ENCODE measurements at places on chromosomes 5 and 9.

- no peak for DNase-seq
These were observed 254.5 kb downstream of the TLR4 start for GRCh38 chr9:117958726-117959125.

DNA sequence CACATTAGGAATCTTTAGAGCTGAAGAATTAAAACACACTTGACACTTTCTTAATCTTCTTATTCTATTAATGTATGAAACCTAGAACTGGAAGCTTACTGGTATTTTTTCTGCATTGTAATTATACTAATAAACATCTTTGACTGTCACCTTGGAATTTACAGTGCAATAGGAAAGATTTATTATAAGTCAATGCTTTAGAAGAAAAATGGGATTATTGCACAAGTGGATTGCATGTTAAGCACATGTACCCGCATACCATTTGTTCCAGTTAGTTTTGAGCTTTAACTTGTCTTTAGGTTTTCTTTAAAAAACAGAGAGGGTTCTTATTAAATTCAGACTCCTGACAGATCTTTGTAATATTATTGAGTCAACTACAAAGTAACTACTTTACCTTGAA is 278.5 kb downstream of the CCDC171 start:
- DNase-seq, result no peak

DNA sequence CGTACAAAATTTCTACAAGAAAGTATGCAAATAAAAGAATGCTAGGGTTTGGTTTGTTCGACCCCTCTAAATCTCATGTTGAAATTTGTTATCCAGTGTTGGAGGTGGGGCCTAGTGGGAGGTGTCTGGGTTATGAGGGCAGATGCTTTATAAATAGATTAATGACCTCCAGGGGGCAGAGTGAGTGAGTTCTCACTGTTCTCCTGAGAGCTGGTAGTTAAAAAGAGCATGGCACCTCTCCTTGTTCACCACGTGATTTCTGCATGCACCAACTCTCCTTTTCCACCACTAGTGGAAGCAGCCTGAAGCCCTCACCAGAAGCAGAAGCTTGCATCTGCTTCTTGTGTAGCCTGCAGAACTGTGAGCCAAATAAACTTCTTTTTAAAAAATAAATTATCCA is 50.4 kb upstream of the FAM170A start:
- DNase-seq, result no peak

DNA sequence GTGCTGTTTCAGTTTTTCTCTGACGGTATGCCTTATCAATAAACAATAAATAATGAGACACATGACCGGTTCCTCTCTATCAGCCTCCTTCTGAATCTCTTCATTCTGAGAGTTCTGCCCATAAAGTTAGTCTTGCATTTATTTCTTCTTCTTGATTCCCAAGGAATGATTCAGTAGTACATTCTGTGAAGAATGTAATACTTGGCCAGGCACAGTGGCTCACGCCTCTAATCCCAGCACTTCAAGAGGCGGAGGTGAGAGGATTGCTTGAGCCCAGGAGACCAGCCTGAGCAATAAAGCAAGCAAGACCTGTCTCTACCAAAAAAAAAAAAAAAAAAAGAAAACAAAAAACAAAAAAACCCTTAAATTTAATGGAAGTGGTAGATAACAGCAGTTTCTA is 53.9 kb downstream of the PAM start:
- DNase-seq, result no peak

GRCh38 chr9:109497226-109498153 is 617 bp downstream of the PTPN3 start:
- no peak for DNase-seq

- no peak for DNase-seq
These were observed 158.9 kb downstream of the PCSK5 start for GRCh38 chr9:76049341-76049740.

GRCh38 chr9:61666849-61667371 is 477.1 kb downstream of the SPATA31A7 start:
- DNase-seq, result no peak

DNA sequence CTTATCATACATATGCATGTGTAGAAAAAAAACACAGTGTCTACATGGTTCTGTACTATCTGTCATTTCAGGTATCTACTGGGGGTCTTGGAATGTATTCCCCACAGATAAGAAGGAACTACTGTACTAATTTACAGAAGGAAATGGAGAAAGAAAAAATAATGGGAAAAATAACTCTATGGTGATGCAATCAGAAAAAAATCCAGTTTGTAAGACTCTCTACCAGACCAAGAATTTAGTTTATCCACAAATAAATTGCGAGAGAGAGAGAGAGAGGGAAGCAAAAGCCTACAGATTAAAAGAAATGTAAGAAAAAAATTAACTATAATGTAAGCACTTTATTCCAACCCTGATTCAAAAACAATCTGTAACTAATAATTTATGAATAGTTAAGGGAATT is 708.6 kb upstream of the ZNF608 start:
- DNase-seq, result no peak

- no peak for DNase-seq
These were observed 12.3 kb downstream of the GLRA1 start for GRCh38 chr5:151912360-151912759.

DNA sequence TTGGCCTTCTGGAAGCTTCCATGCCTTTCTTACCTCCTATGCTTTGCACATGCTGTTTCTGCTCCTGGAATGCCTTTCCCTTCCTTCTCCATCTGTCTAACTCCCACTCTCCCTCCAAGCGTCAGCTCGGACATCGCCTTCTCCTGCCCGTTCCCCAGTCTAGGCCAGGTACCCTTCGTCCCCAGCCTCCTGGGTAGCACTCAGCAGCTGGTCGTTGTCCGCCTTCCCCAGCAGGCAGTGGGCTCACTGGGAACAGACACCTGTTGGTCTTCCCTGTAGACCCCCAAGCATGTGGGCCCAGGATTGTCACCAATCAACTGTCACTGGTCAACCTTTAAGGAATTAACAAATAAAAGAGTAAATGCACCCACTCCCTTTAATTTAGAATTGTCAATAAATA is 202.2 kb downstream of the RGS3 start:
- DNase-seq, result peak; percentile 37

DNA sequence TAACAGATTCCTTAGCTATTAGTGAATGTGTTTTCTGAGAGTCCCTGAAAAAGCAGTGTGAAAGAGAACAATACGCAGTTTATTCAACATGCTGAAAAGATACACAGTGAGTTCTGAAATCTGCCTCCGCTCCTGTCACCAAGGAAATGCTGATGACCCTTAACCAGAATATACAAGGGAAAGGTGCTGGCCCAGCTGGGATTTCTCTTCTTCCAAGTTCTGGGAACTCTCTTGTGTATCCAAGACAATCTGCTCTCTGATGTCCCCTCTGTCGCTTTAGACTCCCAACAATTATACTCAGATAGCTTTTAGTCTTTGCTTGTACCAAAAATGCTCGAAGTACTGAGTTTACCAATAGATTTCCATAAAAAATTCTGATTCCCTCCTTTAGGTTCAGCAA is 214.9 kb downstream of the TMEM167A start:
- no peak for DNase-seq

- no peak for DNase-seq
These were observed 2.4 kb downstream of the NEUROG1 start for GRCh38 chr5:135533334-135533733.

GRCh38 chr5:158731014-158731413 is 368.7 kb downstream of the EBF1 start:
- DNase-seq, result no peak

DNA sequence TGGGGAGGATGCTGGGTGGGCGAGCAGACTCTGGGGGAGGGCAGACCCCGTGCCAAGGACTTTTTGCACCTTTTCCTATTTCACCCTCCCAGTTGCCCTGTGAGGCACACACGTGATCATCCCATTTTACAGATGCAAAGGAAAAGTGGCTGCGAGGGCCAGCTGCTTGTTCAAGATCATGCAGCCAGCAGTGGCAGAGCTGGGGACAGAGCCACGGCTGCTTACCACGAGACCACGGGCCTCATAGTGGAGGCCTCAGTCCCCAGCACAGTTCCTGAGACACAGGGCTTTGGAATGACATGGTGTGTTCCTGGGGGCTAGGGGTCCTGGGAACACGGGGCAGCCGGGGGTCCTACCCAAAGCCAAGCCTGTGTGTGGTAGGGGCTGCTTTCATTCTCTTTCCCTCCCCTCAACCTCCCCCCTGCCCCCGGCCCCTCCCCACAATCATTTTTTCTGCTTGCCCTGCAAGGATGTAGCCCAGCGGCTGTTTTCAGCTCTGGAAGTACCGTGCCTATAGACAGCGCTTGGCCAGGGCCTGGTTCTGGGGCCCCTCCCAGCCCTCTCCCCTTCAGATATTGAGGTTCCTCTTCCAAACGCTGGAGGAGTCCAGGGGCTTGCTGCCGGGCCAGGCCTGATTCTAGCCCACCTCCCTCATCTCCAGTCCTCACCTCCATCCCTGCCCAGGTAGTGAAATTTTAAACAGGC is 58.5 kb upstream of the IER5L start:
- DNase-seq, result no peak

- DNase-seq, result no peak
These were observed 85.5 kb upstream of the NUDT12 start for GRCh38 chr5:103648086-103648485.

GRCh38 chr9:133120501-133121197 is 391 bp downstream of the RALGDS start:
- no peak for DNase-seq

GRCh38 chr5:111463311-111463710 is 49.0 kb downstream of the STARD4 start:
- DNase-seq, result no peak

GRCh38 chr5:5787373-5787772 is 364.9 kb downstream of the ICE1 start:
- DNase-seq, result no peak

GRCh38 chr5:169024421-169024820 is 276.5 kb downstream of the SLIT3 start:
- DNase-seq, result no peak

DNA sequence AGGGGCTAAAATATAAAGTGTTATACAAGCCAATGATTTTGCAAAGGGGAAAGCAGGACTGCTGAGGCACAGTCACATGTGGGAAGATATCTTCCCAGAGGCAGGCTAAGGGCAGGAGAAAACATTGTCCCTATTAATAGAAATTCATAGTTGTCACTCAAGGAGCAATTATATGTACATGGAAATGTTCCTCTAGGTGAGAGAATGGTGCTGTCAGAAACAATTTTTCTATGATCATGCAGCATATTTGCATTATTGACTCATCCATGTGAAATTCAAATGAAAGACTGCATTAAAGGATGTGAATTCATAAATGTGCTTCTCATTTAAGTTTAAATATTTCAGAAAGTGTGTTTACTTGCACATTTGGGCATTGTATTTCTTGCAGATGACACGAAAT is 775.9 kb upstream of the CDH9 start:
- no peak for DNase-seq

GRCh38 chr9:13205824-13206223 is 73.7 kb downstream of the MPDZ start:
- no peak for DNase-seq

DNA sequence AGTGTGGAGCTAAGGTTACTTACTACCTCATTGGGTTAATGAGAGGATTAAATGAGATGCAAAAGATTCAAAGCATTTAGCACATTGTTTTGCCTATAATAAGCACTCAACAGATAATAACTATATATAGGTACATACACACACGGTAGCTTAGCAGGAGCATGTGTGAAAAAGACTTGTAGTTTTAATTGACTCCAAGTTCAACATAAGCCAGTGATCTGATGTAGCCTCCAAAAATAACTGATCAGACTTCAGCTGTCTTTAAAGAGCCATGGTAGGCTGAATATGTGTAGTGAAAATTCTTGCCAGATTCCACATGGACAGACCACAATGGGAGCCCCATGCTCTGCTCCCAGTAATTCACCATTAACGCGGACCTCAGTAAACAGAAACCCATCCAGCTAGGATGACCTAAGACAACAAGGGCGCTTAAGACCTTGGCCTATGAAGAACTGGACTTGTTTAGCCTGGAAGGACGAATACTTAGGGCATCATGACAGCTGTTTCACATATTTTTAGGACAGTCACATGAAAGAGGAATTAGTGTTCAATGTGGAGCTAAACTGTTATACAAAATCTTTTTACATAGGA is 115.1 kb upstream of the ZNF366 start:
- DNase-seq, result no peak

DNA sequence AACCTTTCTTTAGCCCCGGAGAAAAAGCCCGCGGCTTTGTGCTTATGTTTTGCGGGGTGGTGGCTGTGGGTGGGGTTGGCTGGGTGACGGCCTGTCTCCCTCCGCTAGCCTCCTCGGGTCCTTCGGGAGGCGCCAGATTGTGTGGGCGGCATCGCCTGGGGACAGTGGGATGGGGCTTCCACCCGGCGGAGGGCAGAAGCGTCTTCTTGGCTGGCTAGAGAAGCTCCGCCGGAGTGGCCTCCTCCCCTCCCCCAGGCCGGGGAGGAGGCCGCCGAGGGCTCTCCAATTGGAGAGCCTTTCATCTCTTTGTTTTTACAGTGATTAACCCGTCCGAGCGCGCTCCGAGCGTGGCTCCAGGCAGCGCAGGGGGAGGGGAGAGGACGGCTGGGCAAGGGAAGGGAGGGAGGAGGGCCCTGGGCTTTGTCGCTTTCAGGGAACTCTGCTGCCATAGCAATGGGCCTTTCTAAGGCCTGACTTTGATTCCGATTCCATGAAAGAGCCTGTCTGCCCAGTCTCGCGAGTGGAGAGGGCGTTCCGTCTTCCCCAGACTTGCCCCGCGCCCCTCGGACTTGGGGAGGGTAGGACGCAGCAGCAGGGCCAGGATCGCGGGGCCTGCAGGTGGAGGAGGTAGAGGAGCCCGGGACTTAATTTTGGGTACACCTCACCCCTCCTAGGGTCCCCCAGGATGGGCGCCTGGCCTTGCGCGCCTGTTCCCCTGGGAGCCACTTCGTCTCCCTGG is 36.7 kb upstream of the TIFAB start:
- no peak for DNase-seq

GRCh38 chr9:125074976-125075375 is 68.4 kb downstream of the SCAI start:
- DNase-seq, result no peak

GRCh38 chr5:62902126-62902525 is 323.5 kb downstream of the LRRC70 start:
- no peak for DNase-seq

GRCh38 chr5:156838961-156839360 is 11.1 kb upstream of the PPP1R2B start:
- DNase-seq, result no peak

DNA sequence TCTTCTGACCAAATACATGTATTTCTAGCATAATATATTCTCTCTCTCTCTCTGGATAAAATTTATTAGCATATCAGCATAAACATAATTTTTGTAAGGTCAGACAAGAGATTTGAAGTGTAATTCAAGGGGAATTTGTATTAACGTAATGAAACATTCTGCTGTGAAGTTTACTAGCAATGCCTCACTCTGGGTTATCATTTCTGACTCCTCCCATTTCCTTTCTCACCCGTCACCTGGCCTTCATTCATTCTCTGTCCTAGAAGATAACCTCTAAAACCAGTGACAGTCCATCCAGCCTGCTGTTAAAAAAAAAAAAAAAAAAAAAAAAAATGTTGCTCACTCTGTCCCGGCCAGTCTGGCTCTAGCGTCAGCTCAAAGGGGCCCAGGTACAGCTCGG is 27.1 kb downstream of the GRAMD2B start:
- DNase-seq, result no peak

GRCh38 chr5:50564079-50564478 is 102.4 kb upstream of the PARP8 start:
- DNase-seq, result no peak

- DNase-seq, result no peak
These were observed 99.6 kb upstream of the SPEF2 start for GRCh38 chr5:35518104-35518503.

GRCh38 chr5:119411361-119412278 is 40.7 kb upstream of the HSD17B4 start:
- DNase-seq, result peak; percentile 66
